ENCODE measurements at places on chromosomes 5 and 9.

DNA sequence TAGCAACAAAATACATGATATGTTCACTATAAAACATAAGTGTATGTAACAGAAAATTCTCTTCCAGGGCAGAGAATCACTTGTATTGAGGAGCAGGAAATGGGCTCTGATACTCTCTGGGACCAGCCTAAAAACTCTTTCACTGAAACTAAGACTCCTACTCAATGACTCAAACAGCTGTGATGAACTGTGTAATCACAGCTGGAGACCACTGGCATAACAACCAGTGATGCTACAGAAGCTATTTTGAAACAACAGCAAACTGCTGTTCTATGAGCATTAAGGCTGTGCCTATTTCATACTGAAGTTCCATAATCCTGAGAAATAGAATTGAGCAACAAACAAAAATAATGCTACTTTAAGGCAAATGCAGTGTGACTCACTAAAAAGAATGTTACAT is 594.0 kb downstream of the HINT1 start:
- DNase-seq: no peak

GRCh38 chr9:31372799-31373587 is 1011.5 kb upstream of the ACO1 start:
- DNase-seq: no peak

- DNase-seq: no peak
Observed at GRCh38 chr5:16467363-16468219, 2.0 kb upstream of the ZNF622 start.

DNA sequence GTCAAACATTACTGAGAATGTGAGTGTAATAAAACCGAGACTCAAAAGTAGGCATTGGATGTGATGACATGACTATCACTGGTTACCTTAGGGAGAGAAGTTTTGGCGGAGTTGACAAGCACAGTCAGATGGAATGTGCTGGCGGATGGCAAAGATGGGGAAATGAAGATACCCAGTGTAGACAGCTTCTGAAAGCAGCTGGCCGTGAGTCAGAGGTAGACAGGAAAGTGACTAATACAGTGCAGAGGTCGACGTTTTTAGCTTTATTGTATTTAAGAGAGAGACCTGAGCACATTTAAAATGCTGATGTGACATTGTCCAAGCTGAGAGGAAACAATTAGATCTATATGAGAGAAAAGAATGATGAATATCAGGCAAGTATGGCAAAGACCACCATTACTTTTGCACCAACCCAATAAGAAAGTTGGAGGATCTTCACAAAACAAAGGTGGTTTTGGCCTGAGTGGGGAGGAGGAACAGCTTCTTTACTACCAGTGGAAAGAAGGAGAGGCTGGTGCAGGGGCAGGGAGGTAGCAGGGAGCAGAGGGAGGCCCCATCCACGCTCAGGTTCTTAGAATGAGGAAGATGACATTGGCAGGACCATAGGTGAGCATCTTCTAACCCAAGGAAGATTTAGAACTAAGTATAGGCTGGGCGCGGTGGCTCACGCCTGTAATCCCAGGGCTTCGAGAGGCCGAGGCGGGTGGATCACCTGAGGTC is 36.7 kb upstream of the KCNIP1 start:
- DNase-seq: peak; percentile 70

- no peak for DNase-seq
Observed at GRCh38 chr9:130212543-130213297, 40.5 kb downstream of the NCS1 start.

- no peak for DNase-seq
Observed at GRCh38 chr5:57779383-57780223, 297.0 kb upstream of the ACTBL2 start.

DNA sequence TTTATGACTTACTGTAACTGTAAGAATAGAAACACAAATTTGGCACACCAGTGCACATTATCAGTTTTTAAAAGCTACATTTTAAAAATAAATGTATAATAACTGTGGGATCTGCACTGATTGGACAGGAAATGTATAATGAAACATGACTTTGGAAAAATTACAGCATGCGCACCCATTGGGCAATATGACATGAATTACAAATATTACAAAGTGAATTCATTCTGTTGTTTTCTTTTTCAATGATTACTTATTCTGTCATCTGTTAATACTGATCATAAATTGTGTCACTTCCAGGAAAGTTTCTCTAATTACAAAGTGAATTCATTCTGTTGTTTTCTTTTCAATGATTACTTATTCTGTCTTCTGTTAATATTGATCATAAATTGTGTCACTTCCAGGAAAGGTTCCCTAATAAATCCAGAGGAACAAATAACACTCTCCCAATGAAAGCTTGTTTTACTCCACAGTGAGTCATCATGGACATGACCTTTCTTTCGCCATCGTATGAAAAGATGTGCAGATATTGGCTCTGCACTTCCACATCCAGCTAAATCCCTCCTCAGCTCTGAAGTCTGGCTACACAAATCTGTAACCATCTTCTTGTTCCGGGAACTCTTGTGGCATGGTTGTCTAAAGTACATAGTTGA is 297.0 kb upstream of the HAPLN1 start:
- DNase-seq: no peak

- no peak for DNase-seq
Observed at GRCh38 chr5:78545406-78545805, 103.2 kb downstream of the LHFPL2 start.

DNA sequence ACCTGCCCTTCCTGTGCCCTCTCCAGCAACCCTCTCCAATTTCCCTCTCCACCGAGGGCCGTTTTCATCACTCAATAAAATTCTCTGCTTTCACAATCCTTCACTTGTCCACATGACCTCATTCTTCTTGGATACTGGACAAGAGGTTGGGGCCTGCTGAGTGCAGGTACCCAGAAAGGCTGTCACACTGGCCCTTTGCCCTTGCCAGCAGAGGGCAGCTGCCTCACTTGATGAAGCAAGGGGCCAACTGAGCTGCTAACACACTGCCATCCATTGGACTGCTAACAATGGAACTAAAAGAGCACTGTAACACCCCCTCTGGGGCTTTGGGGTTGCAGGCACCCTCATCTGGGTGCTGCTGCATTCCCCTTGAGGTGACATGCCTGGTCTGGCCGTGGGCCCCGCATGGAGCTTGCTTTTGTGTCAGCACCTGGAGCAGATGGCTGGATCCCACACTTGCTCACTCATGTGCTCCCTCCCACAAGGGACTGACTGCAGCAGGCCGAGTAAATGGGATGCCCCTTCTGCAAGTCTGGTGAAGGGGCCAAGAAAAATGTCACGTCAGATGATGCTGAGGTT is 308.1 kb upstream of the ADCY2 start:
- no peak for DNase-seq

DNA sequence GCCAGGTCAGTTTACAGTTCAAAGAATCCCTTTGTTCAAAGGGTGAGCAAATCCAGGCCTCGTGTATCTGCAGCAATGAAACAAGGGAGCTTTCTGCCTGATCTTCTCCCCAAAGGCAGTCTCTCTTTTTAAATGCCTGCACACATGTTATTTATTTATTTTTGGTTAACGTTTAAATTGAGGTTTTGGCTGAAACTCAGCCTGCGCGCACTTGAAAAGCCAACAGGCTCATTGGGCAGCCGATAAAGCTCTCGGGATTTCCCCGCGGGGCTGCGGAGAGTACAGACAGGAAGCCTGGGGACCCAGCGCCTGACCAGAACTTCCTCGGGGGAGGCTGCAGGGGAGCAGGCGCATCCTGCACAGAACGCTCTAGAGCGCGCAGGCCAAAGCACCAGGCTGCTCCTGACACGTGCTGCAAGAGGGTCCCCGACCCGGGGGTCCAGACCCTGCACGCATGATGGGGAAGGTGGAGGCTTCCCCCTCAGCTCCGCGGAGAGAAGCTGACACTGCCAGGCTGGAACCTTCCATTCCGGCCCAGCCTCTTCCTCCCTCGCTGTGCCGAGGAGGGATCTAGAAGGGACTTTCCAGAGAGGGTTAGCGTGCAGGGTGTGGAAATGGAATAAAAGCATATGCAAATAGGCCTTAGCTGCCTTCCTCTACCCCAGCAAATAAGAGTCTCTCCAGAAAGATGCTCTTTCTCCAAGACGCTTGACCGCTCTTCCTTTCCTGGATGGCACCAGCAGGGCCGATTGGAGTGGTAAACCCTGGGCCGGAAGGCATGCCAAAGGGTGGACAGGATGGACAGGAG is 46.1 kb downstream of the PTTG1 start:
- DNase-seq: peak; percentile 94

DNA sequence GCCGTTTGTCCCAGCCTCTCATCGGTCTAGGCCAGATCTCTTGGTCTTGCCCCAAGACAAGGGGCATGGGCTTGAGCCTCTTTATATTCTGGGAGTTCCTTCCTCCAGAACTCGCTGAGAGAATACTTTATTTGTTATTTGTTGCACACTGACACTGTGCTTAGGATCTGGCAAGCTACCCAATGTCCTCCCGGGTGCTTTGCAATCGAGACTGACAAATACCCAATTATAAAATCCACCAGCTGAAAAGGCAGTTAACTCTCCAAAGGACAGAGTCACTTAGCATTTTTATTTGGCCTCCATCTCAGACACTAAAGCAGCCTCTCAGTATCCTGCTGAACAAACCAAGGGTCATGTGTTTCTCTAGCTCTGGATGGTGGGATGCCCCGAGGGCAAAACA is 500.2 kb upstream of the DAP start:
- DNase-seq: no peak
